Activated CD4-positive, CD25-positive, alpha-beta regulatory T cell (primary cell): ENCODE measurements at places on chromosomes 13 and 19.

GRCh38 chr19:12886969-12887747, at the start of gene KLF1:
KLF1 (minus strand) TSS chr19:12887201; CDS start chr19:12887140, 61 bp downstream.
- no peak for DNase-seq

DNA sequence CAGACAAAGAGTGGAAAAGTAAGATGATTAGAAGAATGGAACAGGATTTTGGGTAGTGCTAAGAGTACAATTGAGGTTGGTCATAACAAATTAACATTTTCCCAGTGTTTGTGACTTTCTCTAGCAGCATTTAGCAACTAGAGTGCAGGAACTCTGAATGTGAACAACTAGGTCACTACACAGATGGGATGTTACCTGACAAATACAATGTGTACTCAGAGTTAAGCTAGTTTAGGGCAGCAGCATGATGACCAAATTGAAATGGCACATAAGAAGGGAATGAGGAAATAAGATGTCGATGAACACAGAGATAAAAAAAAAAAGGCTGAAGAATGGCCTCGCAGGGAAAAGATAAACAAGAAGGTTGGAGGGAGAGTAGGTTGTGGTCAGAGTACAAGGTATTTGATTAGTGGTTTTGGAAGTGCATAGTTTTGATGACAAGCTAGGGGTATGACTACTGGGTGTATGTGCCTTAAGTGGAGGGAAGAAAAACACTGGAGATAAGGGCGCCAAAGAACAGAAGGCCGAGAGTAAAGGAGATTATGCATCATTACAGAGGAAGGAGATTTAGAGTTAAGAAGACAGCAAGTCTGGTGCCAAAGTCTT, 381.1 kb downstream of the FGF14 start:
- DNase-seq = no peak

DNA sequence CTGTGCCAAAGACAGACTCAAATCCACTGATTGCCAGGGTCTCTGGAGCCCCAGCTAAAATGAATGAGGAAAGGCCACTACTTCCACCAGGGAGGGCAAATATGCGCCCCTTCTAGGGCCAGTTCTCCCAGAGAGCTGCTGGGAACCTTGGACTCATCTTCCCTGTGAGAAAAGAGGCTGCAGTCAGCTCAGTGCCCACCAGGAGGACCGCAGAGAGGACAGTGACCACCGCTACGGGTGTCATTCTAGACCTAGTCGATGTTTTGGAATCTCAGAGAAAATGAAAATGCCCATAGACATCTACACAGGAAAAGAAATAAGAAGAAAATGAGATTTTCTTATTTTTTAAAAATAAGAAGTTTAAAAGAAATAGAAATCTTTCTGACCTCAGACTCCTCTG, 235.1 kb downstream of the UQCRFS1 start:
- DNase-seq = no peak

DNA sequence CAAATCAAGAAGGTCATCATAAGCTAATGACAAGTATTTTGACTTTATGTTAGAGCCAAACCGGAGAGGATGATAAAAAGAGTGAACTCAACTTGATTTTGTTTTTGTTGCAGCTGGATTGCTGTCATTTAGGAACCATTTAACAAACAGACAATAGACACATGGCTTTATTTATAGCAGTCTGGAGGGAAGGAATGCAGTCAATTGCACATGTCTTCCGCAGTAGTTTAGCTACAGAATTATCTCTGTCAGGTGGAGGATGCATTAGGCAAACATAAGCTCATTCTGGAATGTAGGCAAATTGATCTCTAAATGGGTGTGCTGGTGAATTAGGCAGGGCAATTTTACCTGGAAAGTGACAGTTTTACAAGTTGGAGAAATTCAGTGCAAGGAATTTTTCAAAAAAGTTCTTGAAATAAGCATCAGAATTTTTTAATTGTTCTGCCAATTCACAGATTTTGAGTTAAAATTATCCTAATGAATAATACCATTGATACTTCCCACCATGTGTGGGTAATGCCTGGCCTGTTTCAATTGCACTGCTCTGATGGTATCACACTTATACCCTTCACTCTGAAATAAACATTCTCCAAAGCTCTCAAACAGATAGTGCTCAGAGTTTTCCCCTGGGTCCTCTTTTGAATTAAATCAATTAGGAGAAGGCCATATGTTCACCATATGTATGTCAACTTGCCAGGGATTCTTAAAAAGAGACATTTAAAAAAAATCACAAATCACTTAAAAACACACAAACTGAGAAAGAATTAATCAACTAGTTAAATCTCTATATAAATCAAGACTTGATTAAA, 318.3 kb downstream of the NDFIP2 start:
- no peak for DNase-seq

DNA sequence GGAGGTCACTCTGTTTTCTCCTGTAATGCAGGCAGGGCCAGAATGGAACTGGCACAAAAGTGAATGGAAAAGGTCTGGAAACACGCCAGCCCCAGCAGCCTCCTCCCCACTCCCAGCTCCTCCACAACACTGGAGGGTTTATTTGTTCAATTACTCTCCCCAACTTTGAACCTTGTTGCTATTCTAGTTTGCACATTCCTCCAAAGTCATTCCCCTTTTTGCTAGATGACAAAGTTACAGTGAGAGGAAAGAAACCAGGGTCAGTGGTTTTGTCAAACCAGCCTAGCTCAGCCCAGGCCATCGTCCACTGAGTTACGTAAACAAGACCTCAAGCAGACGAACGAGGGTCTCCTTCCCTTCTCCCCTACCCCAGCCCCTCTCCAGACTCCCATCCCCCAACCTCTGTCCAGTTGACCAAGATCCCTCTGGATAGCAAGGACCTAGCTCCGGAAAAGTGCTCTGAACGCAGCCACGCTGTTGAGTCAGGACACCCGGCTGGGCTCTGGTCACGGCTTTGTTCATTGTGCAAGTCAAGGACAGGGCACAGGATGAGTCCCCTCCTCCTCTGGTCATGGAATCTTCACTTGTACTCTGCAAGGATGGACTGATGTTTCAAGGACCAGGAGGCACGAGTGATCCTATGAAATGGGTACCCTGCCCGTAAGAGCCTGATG, 180.0 kb downstream of the USP12 start:
- no peak for DNase-seq

- no peak for DNase-seq
Measured at GRCh38 chr19:51760697-51761356, at the start of gene FPR2. FPR2 (plus strand) TSS chr19:51761180; CDS start chr19:51768659, 7,479 bp downstream.

DNA sequence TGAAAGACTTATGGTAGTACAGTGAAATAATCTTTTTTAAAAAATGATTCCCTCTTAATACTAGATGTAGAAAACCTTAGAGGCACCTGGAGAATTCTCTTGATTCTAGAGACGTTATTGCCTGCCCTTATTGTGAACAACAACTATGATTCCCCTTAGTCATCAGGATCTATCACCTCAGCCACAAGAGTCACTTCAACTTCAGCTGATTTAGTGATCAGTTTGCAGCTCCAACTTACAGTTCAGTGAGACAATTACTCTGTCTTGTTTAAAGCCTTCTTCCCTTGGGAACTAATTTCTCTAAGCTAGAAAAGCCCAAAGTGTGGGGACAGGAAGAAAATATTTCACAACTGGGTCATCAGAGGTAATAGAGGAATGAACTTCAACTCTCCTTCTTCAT, 254.3 kb upstream of the SLITRK1 start:
- DNase-seq = no peak

- DNase-seq = no peak
Measured at GRCh38 chr13:40345149-40345514, 321.3 kb downstream of the FOXO1 start.

GRCh38 chr19:5041168-5041912, 72.4 kb downstream of the KDM4B start:
- DNase-seq = no peak

DNA sequence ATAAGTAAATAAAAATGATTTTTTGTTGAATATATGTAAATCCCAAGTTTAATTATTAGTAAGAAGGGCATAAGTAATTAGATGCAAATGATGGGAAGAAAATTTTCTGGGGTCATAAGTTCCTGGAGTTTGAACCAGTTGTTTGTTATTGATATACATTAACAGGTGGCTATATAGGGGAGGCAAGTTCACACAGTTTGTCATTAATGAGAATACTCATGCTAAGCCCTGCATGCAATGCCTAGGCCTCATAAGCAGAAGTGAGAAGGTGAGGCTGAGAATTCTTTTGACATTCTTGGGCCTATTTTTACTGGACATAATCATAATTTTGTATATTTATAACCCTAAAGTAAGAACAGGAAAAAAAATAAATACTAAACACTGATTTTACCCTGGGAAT, 1210.7 kb upstream of the PCDH9 start:
- no peak for DNase-seq

DNA sequence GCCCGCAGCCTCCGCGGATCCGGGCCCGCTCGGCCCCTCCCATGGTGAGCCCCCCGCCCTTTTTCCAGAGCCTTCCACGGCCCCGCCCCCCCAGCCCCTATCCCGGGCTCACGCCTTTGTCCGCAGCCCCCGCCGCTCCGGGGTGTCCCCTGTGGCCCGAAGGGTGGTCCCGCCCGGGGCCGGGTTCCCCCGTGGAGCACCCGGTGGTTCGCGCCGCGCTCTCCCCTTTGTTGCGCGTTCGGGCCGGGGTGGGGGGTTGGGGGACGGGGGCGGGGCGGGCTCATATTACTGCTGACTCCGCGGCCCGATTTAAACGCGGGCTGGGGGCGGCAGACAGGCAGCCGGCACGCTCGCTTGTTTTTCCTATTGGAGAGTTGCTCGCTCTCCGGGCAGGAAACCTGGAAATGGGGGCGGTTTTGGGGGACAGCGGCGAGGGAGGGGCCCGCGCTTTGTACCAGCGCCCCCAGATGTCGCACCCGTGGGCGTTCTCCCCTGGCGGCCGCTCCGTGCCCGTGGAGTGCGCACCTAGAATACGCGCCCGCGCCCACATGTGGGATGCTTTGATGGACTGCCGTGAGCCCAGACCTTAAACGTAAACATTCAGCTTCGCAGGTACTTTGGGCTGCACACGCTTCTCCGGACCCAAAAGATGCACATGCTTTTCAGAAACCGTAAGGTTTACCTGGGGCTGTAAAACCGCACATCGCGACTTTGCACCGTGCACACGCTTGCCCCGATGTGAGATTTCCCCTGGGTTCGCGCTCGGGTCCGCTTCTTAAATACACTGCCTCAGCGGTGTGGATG, 699 bp downstream of the PTOV1 start:
- peak; percentile 27 for DNase-seq

DNA sequence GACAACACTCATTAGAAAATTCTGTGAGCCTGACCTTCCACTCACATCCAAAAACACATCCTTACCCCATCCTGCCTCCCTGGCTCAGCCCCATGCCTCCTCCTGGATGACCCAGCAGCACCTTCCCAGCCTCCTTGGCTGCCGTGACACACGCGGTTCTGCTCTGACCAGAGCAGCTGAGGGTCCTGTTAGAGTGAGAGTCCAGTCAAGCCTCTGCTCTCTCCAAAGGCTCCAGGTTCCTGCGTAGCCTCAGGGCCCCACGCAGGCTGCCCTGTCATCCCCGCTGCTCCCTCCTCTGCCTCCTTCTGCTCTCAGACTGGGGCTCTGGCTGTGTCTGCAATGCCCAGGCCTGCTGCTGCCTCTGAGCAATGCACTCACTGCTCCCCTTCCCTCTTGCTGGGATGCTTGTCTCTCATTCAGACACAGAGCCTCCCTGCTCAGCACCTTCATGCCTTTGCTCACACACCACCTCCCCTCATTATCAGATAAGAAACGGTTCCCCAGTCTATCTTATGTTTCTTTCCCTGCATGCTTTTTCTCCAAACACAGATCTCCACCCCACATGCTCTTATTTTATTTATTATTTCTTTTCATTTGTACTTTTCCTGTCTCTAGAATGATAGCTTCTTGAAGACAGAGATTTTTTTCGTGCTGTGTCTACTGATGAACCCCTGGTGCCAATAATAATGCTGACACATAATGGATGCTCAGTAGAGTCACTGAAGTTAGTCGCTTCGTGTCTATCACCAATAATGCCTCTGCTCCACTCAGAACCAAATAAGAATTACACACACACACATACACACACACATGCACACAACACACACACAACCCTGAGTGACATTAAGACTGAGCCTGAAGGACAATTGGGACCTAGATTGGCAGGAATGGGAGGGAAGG, 10.2 kb upstream of the SIGLEC6 start:
- no peak for DNase-seq

GRCh38 chr13:89550938-89551337, 1796.5 kb upstream of the MIR17HG start:
- DNase-seq = no peak

DNA sequence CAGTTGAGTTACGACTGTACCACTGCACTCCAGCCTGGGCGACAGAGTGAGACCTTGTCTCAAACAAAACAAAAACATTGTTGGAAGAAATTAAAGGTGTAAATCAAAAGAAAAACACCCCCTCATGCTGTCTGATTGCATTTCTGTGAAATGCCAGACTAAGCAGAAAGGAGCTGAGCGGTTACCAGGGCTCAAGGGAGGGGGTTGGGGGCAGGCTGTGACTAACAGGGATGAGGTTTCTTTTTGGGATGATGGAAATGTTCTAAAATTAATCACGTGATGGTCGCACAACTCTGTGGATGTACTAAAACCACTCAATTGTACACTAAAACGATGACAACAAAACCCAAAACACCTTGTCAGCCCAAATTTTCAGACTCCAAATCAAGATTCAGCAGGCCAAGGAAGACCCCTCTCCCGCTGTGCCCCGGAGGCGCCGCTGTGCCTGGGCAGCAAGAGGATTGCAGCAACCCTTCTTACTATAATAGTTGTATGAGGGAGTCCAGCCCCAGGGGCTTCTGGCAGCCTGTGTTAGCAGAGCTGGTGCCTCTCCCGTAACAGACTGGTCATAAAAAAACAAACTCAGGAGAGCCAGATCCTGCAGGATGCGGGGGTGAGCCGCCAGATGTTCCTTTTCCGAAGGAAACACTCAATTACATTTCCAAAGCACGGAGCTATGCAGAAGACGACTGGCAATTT, 20.9 kb downstream of the CAPS start:
- DNase-seq = no peak

- DNase-seq = no peak
Measured at GRCh38 chr13:74669149-74669548, 534.9 kb upstream of the KLF12 start.

- no peak for DNase-seq
Measured at GRCh38 chr13:84668637-84669036, 786.4 kb upstream of the SLITRK1 start.

GRCh38 chr13:108508263-108508662, 121.1 kb upstream of the MYO16 start:
- no peak for DNase-seq

- DNase-seq = no peak
Measured at GRCh38 chr13:27969082-27969865, at the start of gene CDX2. CDX2 (minus strand) TSS chr13:27969315; CDS start chr13:27969006, 309 bp downstream.

DNA sequence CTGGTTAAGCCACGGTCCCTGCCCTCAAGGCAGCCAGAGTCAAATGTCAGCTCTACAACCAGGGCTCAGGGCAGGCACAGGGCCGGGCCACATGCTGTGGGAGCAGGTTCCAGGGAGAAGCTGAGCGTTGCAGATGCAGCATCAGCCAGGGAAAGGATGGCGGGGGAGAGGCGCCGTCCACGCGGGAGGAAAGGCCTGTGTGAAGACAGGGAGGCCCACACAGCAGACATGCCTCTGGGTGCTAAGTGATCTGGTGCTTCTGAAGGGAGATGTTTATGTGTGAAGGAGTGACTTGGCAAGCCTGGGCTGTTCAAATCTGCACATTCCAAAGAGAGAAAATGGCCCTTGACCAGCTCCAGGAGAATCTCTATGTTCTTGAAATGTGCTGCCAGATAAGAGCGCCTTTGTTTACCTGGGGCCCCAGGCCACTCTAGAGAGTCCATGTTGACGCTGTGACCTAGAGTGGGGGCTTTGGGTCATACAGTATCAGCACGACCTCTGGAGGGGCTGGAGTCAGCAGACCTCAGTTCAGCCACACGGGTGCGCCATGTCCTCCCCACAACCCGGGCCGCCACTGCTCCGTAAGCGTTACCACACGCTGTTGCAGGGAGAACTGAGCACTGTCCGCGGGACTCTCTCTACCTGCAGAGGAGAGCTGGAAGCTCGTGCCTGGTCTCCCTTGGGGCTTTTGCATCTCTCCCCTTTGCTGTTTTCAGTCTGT, 15.9 kb upstream of the ATF5 start:
- no peak for DNase-seq
